ENCODE measurements at places on chromosomes 11 and 22.
A peak's percentile ranks its signal among the peaks of the same experiment; 100 is the strongest.

GRCh38 chr11:21560466-21560975, 632.4 kb upstream of the ANO5 start:
- DNase-seq: no peak

GRCh38 chr11:45085646-45086501, 60.6 kb upstream of the PRDM11 start:
- DNase-seq: no peak

DNA sequence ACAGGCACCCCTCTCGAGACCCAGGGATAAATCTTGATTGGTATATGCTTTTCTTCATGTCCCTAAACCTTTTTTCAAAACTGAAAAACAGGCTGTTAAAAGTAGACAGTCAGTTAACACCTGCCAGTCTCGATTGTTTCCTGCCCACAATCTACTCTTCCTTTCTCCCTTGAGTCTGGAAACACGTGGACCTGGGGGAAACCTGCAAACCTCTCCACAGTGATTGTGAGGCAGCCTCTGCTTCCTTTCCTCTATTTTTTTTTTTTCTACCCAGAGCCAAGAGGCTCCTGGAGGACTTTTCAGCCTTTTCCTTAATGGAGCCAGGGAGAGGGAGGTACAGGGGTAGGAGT, 69.4 kb upstream of the CLMP start:
- no peak for DNase-seq

DNA sequence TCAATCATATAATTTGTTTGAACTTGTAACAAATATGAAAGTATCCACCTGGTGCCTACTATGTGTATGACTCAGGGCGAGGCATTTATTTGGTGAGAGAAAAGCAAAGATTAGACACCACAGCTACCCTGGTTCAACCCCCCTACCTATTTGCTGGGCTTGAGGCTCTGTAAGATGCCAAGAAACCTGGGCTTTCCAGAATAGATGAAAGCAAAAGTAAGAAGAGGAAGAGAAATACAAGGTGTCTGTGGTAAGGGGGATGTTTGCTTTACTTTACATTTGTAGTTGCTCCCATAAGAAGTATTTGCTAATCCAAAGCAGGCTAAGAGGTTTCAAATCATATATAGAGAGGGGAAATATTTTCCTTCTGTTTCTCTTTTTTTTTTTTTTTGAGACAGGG, 61.7 kb downstream of the DDI1 start:
- DNase-seq: no peak

- DNase-seq: no peak
Measured at GRCh38 chr11:45331839-45332238, 45.7 kb upstream of the SYT13 start.

DNA sequence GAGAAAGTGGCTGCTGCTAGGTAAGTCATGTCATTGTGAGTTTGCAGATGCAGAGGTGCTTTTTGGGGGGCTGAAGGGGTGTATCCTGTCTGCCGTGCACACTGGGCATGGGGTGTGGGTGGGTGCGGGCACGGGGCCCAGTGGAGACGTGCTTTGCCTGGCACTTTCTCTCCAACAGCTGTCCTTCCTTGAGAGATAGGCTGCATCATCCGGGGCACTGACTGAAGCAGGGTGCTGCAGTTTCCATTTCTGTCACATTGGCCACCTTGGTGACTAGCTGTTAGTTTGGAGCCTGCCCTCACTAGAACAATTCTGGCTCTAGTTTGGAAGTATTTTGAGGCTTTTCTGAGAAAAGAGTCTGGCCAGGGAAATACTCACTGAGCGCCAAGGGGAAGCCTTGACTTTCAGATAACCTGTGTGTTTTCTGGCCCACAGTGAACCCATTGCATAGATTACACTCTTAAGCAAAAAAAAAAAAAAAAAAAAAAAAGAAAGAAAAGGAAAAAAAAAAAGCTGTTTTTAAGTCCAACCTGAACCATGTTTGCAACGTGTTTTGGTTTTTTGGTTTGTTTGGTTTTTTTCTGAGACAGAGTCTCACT, 219.2 kb downstream of the NAV2 start:
- DNase-seq: no peak

- DNase-seq: no peak
Measured at GRCh38 chr11:10413268-10413667, 41.8 kb upstream of the AMPD3 start.

- no peak for DNase-seq
Measured at GRCh38 chr22:17164392-17165024, 5.4 kb upstream of the HDHD5 start.

DNA sequence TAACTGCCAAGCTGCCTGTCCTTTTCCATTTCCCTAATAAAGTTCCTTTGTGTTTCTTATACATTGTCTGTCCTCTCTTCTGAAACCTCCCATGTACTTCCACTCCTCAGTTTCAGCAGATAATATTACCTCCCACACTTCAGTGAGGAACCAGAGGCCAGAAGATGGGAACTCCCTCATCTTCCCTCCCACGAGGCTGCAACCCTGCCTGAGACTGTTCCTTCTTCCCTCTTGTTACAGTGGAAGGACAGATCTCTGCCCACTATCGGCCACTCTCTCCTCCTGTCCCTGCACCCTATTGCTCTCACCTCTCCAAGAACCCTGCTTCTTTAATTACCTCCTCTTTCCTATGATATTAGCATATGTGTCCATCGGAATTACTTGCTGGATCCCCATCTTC, 38.1 kb upstream of the SWAP70 start:
- DNase-seq: no peak

DNA sequence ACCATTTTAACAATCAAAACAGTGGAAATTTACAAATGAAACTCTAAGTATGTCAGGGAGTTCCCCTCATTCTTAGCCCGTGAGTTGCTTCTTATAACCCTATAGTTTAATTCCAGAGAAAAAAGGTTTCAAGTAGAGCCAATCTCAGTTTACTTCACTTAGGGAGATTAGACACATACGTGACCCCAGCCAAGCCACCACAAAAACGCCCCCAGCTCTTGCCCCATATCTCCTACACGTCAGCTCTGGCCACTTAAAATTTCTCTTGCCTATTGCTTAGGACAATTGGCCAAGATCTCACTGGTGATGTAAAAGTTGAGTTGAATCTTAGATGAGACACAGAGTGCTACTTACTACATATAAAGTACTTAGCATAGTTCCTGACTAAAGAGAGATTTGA, 166.4 kb downstream of the ETS1 start:
- peak; percentile 97 for DNase-seq

DNA sequence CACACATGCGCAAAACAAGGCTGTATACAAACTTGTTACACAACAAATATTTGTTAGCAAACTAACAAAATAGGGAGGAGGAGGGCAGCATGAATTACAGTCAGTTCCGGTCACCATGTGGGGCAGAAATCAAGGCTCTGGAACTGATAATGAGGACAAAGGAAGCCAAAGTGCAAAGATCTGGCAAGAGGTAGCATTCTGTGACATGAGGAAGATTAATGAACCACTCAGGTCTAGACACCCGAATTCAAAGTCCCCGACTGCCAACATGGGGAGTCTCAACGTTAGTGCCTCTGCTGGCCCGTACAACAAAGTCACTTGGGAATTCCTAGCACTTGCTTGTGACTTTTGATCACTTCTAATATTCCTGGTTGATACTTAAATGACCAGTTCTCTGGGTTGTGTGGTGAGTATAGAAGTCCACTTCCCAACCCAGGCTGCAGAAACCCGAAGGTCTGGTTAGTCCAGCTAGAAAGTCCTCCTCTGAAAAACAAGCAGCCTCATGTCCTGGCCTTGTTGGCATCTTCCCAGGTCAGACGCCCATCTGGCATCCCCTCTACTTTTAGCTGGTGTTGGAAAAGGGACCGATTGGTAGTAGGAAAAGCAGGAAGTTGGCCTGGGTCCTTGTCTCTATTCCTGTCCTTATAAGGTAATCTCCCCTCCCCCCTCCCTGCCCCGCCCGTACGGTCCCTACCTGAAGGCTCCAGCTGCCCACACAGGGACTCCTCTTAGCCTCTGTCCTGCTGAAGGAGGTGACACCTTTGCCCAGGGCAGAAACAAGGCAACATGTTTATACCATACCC, 1.6 kb downstream of the SUN2 start:
- DNase-seq: peak; percentile 58

- no peak for DNase-seq
Measured at GRCh38 chr22:40479887-40480538, 109.6 kb downstream of the SGSM3 start.

GRCh38 chr11:28738549-28738948, 630.4 kb downstream of the METTL15 start:
- peak; percentile 76 for DNase-seq

DNA sequence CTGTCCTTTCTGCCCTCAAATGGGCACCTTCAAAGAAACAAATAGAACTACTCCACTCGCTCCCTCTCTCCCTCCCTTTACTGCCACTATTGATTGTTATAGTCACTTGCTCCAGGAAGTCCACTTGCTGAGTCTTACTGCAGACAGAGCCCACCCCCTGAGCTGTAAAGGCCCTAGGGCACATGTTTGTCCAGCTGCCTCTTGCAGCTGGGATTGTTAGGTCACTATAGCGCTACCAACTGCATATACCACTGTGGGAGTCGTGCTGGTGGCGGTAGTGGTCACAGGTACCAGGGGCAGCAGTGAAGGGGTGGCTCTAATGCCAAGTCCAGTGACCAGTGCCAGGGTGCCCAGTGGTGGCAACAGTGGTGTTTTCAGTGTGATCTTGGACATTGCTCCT, 4.4 kb upstream of the SREBF2 start:
- DNase-seq: no peak

DNA sequence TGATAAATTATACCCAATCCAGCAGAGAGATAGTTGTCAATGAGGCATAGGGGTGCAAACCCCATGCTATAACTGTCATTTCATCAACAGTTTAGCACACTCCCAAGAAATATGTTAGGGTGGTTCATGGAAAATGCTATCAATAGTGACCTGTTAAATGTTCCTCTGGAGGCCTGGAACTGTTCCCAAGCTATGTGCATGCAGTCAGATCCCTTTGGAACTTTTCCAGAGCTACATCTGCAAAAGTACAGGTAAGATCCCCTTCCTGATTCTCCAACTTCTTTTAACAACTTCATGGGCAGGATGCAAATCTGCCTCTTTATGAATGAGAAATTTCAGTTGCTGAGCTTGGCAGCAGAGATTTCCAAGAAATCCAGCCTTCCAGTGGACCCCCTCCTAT, 27.2 kb downstream of the ABTB2 start:
- no peak for DNase-seq

DNA sequence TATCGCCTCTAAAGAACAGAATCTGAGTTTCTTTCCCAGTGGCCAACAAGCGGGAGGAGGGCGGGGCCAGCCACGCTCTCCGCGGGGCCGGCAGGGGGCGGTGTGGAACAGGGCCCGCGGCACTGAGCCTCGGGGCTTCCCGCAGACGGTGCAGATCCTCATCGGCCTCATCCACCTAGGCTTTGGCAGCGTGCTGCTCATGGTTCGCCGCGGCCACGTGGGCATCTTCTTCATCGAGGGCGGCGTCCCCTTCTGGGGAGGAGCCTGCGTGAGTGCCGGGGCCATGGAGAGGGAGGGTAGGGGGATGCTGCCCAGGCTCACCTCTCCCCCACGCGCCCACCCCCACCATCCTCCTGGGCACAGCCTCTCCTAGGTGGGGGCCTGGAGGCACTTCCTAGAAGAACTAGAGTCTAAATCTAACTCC, 10.7 kb downstream of the MS4A15 start:
- no peak for DNase-seq

- peak; percentile 97 for DNase-seq
Measured at GRCh38 chr11:122179961-122180834, 64.2 kb upstream of the BLID start.

DNA sequence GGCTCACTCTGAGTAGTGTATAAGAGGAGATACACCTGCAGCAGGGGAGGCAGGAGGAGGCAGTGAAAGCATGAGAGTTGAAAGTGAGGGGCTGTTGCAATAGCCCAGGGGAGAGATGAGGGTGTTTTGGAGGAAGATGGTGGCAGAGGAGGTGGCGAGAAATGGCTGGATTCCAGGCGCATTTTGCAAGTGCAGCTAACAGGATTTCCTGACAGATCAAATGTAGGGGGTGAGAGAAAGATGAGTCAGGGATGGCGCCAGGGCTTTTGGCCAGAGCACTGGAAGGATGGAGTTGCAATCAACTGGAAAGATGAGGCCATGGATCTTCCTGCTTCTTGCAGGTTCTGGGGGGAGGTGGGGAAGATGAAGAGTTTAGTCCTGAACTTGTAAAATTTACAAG, 16.8 kb upstream of the TSPAN18 start:
- peak; percentile 36 for DNase-seq

DNA sequence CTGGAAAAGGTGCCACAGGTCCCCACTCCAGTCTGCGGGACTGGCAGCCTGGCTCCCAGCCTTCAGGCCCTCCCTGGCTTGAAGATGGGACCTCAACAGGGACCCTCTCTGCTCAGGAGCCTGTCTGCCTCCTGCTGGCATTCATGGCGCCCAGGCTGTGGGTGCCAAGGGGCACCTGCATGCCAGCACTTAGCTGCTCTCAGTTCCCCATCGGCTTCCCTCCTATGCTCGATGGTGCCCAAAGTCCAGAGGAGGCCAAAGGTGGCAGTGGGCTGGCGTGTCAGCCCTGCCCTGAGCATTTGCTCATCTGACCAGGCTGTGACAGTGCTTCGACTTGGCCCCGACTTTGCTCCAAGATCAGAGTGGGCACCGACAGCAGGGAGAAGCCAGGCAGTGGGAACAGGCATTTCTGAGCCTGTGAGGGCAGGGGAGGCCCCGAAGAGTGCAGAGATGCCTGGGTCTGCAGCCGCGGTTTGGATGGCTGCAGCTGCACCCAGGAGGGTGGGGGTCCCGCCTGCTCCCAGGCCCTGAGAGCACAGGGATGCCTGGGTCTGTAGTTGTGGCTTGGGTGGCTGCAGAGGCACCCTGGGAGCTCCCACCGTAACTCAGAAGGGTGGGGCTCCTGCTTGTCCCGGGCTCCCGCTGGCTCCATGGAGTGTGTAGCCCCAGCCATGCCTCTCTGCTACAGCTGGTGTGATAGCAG, 463.6 kb downstream of the TBC1D22A start:
- DNase-seq: no peak

GRCh38 chr22:34847072-34847471, 218.9 kb upstream of the ISX start:
- peak; percentile 27 for DNase-seq

DNA sequence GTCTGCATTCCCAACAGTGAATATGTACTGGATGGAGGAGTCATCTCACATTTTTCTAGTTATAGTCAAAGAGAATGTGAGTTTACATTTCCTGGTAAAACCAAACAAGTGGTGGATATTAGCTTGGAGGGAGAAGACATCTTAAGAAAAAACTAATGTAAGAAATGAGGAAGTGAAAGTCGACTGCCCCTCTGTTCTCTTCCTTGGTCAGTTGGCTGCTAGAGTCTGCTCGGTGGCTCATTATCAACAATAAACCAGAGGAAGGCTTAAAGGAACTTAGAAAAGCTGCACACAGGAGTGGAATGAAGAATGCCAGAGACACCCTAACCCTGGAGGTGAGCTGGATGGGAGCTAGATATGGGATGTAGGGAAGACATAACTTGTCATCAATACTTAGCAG, 5.8 kb downstream of the SLC22A9 start:
- no peak for DNase-seq

GRCh38 chr22:47012589-47013370, 250.3 kb downstream of the TBC1D22A start:
- DNase-seq: peak; percentile 63

DNA sequence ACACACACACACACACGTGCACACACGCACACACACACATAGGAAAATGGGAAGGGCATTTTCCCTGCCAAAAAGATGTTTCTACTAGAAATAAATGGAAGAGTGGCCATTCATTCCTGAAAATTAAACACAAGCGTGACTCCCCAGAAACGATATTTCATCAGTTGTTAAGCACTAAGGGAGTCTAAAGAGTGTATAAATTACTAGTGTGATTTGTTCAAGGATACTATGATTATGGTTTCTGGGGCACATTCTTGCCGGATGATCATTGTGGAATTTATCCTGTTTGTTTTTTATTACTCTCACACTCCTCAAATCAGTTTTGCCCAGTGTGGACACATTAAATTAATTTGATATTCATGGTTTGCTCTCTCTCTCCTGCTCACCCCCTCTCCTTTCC, 16.4 kb upstream of the AMOTL1 start:
- DNase-seq: no peak
